ENCODE measurements at places on chromosomes 5 and 9.
A peak's percentile ranks its signal among the peaks of the same experiment; 100 is the strongest.

- no peak for DNase-seq
Measured at GRCh38 chr5:9196403-9197227, 349.3 kb downstream of the SEMA5A start.

DNA sequence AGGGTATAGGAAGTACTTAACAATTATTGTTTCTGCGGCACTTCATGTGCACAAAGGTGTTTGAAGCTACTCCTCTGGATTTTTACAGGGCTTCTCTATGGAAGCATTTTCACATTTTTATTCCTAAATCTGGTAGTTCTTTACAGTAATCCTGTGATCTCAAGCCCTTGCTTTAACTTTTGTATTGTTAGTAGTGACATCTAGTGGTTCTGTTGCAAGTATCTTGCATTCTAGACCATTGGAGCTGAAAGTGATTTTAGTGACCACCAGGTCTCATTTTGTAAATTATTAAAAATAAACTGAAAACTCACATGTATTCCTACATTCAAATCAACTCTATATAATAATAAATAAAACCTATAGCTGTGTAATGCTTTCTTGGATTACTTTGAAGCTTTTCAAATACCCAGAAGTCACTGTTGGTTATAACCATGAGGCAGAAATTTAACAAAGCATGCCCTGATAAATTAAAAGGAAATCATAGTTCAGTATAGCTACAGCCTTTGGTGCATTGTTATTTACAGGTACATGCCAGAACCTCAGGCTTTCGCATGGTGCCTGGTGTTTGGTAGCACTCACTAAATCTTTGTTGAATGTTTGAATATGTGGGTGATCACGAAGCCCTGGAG lies 18.9 kb downstream of the RPS23 start:
- peak; percentile 32 for DNase-seq

DNA sequence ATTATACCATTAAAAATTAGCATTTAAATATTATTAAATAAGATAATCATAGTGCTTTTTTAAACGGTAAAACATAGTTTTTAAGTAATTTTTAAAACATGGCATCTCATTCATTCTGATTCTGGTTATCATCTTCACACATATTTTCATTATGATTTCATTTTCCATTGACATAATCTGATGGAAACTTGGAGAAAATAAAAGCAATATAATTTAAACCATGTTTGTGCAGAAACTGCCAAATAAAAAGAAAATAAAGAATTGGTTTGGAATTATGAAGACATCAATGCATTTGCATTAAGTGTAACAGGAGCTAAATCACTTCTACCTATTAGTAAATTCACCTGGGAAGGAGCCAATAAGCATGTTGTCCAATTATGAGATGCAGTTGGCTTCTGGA lies 490.1 kb upstream of the CD180 start:
- no peak for DNase-seq

DNA sequence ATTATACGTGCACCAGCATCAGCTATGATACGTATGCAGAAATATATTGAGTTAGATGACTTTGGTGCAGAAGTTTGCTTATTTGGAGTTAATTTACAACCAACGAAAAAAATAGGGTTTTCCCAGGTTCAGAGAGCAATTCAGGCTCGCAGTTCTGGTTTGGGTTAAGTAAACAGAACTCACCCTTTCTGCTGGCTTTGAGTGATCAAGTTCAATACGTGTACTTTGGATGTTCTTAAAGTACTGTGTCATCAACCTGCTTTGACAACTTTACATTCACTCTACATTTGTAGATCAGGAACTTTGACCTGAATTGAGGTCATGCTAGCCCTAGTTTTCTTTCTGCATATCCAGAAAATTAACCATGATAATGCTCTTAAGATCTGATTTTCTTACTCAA lies 40.7 kb downstream of the ACOT12 start:
- no peak for DNase-seq

DNA sequence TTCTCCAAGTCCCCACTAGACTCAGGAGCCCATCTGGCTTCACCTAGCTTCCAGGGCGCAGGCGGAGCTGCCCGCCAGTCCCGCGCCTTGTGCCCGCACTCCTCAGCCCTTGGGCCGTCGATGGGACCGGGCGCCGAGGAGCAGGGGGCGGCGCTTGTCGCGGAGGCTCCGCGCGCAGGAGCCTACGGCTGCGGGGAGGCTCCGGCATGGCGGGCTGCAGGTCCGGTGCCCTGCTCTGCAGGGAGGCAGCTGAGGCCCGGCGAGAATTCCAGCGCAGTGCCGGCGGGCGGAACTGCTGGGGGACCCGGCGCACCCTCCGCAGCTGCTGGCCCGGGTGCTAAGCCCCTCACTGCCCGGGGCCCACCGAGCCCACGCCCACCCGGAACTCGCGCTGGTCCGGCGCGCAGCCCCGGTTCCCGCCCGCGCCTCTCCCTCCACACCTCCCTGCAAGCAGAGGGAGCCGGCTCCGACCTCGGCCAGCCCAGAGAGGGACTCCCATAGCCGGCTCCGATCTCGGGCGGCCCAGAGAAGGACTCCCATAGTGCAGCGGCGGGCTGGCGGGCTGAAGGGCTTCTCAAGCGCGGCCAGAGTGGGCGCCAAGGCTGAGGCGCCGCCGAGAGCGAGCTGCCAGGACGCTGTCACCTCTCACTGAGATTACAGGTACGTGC lies 78.1 kb upstream of the PJA2 start:
- DNase-seq = no peak

DNA sequence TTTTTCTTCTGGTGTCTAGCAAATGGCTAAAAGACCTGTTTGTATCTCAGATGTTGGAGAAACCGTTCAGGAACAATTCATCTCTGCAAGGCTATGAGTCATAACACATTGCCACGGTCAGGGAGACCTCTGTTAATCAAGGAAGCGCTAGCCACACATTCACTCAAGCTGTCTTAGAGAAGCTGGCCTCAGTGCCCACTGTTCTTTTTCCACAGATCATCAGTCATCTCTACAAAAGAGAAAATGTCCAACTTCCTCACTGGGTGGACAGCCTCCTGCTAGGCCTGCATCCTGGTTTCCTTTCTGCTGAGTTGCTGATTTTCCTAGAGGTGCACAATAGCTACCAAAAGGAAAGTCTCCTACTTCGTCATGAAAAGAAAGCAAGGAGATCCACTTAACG lies 360.5 kb downstream of the BNC2 start:
- DNase-seq = no peak

GRCh38 chr5:133404724-133405123 lies 207.6 kb downstream of the FSTL4 start:
- DNase-seq = no peak

DNA sequence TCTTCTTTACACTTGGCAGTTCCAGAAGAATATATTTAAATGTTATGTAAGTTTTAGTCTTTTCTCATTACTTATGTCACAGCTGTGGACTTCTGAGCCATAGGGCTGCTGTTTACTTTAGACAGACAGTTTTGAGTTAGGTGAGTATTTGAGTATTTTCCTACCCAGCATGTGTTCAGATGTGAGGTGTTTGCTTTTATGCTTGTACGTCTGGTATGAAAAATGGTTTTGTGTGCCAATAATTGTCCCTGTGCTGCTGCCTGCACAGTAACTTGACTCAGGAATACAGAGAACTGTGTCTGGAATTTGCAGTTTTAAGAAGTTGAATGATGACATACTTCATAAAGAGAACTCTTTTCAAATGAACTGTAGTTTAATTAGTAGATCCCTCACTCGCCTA lies 20.8 kb downstream of the MEGF10 start:
- peak; percentile 53 for DNase-seq

DNA sequence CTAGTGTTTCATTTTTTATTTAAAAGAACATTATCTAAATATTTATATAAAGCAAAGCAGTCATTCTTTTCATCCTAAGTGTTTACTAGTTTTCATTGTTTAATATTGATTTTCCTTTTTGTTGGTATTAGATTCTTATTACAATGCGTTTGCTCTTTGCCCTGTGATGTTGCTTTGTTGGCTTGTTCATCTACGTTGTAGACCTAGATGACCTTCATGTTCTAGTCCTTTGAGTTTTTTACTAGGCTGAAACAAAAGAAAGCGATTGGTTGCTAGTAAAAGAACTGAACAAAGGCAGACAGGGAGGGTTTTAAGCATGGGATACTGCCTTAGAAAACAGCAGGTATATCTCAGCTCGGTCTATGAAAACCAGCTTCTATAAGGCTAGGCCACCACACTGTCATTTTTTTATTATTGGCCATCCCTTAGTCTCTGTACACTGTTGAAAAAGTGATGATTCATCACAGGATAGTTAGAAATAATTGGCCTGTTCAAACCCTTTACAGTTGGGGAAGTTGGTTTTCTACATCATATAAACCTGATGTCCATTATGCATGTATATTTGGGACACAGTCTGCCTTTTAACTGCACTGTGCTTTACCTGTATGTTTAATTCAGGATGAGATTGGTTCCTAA lies 119.0 kb downstream of the ZCCHC7 start:
- peak; percentile 13 for DNase-seq

DNA sequence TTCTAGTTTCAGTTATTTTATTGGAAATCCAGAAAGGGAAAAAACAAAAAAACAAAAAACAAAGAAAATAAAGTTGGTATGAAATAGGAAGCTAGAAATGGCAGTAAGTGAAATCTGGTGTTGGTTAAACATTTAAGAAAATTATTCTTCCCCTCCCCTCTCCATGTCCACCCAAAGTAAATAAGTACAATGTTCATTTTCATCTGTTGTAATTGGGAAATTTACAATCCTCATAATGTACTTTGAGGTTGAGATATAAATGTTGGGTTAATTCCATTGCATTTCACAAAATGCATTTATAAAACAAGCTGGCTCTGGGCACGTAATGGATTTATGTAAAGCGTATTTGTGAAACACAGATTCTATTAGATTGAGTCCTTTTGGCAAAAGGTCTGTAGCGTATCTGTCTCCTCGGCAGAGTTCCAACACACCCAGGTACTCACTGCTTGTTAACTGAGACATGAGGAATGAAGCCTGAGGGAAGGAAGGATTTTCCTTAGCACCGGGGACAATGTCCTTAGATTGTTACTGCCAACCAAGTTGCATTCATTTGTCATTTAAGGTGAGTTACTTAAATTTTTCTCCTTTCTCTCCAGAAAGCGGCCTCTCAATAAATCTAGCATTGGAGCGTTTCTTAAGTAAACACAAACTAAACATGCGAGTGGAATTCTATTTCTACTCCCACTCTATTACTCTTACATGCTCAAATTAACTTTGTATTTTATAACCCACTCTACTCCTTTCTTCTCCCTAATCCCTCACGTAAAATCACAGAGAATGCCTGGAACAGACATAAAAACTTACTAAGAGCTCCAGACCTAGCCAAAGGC lies 912.3 kb upstream of the WWC1 start:
- DNase-seq = no peak

- DNase-seq = no peak
Measured at GRCh38 chr9:82152181-82152580, 163.6 kb downstream of the SPATA31D1 start.

- no peak for DNase-seq
Measured at GRCh38 chr9:88991066-88992034, at the start of gene S1PR3. TSS of gene S1PR3 (plus strand) at chr9:88991468. CDS start at chr9:89001201, 9,733 bp downstream.

DNA sequence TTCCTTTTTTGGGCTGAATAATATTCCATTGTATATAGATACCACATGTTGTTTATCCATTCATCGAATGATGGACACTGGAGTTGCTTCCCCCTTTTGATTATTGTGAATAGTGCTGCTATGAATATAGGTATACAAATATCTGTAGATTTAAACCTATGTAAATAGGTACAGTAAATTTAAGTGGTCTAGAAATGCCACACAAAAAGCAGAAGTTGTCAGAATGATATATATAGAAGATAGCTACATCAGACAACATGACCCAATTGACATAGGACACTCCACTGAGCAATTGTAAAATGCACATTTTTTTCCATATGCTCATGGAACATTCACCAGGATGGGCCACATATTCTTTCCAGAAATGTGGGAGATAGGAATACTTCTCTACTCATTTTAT lies 77.6 kb downstream of the SMIM15 start:
- DNase-seq = no peak

DNA sequence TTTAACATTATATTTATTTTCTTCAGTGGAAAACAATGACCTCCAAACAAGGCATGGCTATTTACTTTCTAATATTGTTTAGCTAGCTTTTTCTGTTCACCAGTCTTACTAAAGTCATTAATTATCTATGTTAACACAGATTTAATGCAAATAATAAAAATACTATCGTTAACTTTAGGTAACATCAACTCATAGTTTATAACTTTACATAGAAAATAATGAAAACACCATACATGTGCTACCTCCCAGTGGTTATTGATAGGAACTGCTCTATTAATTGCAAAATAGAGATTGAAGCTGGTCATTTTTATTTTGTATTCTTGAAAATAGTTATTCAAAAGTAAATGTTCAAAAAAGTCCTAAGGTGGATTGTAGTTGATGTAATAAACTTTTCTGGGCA lies 78.3 kb upstream of the HCN1 start:
- DNase-seq = no peak

- DNase-seq = no peak
Measured at GRCh38 chr9:130714586-130715110, 21.1 kb downstream of the EXOSC2 start.

GRCh38 chr5:6548756-6549285 lies 84.0 kb downstream of the NSUN2 start:
- no peak for DNase-seq

DNA sequence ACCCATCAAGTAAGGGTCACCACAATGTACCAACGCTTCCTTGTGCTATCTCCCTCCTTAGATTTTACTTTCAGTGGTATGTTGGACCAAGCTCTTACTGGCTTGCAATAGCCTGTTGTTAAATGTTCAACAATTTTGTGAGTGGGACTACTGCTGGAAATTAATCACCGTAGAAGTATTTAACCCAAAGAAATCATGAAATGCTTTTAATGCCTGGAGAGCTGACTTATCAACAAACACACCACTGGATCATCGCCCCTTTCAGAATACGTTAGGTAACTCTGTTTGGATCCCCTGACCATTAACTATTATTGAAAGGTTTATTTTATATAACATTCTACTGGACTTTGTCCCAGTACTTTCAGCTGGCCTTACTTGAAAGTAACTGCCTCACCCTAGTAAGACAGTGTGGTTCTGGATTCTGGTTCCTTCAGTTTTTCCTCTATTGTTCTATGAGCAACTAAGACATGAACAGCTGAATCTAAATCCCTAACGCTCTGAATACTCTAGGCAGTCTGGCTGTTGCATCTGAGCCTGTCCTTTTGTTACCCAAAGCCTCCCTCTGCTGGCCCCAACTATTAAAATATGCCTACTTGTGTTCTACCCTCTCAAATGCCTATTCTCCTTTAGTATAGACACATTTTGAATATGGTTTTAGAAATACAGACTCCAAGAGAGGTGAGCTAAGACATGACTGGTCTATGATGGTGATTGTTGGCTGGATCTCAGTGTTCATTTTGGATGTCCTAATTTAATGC lies 1203.4 kb upstream of the DMAC1 start:
- peak; percentile 14 for DNase-seq

GRCh38 chr5:89110916-89111646 lies 228.1 kb upstream of the MEF2C start:
- no peak for DNase-seq

- DNase-seq = no peak
Measured at GRCh38 chr9:36818242-36818938, 215.7 kb downstream of the PAX5 start.

- no peak for DNase-seq
Measured at GRCh38 chr9:33139421-33140228, 27.5 kb downstream of the B4GALT1 start.

GRCh38 chr5:58582019-58582802 lies 664 bp upstream of the RAB3C start:
- DNase-seq = peak; percentile 67

- DNase-seq = no peak
Measured at GRCh38 chr9:17793713-17794622, 215.1 kb downstream of the SH3GL2 start.
